Stimulated activated CD8-positive, alpha-beta memory T cell treated with anti-CD3 and anti-CD28 coated beads, Interleukin-4, amount 100 ng/mL, for 1 hour (primary cell): ENCODE measurements at places on chromosomes 4 and X.

DNA sequence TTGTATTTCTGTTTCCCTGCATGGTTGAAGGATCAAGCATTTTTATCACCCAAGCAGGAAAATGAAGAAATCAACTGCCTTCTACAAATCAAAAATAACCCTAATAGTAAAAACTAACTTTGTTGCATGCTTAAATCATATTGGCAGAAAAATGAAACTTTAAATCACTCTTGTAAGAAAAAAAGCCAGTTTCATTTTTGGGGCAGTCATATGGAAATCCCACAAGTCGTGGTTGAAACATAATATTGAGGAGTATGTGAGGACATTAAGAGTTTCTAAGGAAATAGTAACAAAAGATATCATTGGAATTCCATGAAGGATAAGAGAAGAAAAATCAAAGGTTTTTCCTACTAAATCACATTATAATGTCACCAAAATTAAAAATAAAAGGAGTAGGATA is 8.4 kb downstream of the TEC start:
- no peak for DNase-seq

- no peak for DNase-seq
Observed at GRCh38 chrX:77415882-77416281, 31.3 kb upstream of the FGF16 start.

DNA sequence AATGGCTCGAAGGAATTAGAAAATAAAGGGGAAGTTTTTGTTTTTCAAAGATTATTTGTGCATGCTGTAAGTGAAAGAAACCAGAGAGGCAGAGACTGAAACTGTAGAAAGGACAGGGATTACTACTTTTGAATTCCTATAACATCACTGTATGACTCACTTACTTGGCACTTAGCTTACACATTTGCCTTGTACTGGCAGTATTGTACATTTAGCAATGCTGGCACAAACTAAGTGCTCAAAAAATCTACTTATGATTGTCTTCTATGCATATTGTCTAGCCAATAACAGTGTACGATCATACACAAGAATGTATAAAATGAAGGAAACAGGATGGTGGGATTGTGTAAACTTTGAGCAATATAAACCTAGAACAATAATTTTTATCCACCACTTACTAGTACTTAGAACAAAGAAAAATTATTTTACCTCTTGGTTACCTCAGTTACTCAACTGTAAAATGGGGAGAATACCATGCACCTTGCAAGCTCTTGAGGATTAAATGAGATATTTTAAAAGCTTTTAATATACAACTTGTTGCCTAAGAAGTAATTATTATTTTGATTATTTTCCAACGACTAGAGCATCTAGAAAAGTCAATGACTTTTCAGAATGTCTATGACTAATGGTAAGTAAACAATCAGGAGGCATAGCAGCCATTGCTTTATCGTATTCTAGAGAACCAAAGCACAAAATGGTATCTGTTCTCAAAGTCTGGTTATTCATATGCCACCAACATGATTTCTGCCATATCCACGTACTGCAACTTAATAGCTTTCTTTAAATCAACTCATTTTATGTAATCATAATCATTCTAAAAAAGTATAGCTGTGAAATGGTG is 4.7 kb downstream of the FAM120C start:
- DNase-seq = no peak

DNA sequence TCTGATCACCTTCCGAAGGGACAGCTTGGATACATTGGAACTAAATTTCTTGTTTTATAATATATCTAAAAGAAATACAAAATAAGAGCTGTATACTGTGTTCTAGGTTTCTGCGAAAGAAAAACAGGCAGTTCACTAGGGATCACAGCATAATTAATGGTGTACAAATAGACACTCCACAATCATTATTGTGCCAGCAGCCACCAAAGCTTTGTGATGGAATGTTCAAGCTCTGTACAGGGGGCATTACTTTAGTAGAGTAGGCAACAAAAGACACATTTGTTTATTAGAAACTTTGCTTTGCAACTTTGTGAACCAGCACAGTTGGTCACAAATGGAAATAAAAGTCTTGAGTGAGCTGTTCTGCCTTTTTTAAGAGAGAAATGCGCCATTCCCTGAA is 49.3 kb downstream of the SGMS2 start:
- no peak for DNase-seq

DNA sequence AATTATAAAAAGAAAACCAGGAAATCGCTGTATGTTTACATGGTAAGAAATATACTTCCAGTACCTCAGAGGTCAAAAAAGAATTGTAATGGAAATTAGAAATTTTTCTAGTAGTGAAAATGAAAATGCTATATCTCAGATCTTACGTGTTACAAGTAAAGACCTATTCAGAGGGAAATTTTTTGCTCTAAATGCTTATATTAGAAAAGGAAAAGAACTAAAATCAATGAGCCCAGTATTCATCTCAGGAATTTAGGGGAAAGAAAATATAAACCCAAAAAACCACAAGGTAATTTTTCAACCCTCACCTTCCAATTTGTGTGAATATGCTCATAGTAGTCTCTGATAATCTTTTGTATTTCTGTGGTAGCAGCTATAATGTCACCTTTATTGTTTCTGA is 145.6 kb downstream of the RAP1GDS1 start:
- no peak for DNase-seq

- DNase-seq = no peak
Observed at GRCh38 chrX:153671589-153672530, 1.8 kb downstream of the PNCK start.

DNA sequence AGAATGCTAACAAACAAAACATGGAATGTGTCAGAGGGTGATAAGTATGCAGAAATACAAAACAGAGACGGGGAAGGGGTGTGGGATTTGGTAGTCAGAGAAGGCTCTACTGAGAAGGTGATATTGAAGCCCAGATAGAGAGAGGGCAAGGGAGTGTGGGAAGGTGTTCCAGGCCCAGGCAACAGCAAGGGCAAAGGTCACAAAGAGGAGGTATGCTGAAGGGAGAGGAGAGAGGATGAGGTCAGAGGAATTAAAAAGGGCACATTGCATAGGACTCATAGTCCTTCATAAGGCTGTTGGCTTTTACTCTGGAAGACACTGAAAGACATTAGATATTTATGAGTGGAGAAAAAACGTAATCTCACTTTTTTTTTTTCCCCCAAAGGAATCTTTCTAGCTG is 82.6 kb upstream of the TNIP3 start:
- no peak for DNase-seq

DNA sequence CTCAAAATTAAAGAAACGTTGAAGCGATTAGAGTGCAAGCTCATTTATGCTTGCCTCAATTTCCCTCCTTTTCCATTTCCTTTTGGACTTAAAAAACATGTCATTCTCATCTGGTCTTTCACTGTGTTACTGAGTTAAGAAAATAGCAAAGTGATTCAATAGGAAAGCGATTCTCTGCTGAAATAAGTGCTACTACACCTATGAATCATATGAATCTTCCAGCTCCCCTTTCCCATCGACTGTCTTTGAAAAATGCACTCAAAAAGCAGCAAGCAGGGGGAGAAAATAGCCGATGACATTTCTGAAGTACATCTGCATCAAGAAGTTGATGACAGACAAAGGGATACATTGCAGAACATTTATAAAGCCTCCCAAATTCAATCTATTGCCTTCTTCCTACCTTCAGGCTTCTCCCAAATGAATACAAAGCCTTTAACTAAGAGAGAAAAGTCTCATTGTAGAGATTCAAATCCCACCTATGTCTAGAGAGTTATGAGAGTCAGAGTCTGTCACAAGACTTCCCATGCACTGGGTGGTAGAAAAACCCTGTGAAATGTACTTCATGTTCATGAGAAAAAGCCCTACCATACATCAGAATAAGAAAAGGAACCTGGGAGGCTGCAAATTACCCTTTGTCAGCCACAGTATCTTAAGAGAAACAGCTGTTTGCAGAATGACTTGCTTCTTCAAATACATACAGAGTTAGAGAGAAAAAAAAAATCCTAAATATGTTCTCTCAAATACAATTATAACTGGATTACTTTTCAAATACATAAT is 78.9 kb downstream of the MBNL3 start:
- DNase-seq = no peak

DNA sequence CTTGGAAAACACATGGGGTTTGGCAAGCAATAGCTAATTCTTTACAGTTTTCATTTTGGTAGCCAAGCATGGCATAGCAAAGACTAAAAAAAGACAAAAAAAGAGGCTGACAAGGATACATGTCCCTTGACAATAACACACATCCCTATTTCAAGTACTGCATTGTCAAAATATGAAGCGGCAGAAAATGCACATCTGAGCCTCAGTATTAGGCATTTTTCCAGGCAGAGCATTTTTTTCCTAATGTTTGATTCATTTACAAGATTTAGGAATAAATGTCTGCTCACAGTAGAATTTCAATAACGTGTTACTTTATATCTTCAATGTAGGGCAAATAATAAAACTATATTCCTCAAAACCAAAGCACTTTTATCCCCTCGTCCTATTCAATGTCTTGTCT is 216.3 kb upstream of the PCDH18 start:
- DNase-seq = no peak

- DNase-seq = no peak
Observed at GRCh38 chr4:153061971-153062370, 125.8 kb downstream of the FHDC1 start.

DNA sequence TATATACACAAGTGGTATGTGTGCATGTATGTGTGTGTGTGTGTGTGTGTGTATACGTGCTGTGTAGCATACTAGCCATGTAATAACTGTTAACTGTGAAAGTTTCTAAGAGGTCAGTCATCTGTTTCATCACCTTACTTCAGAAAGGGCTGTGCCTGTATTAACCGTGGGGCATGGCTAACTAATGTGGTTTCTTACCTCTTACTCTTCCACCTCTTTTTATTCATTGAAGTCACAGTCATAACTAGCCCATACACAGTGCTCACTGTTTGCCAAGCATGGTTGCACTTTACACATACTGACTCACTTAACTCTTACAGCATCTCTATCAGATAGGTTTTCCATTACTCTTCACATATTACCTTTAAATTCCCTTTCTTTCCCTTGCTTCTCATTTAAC is 23.7 kb upstream of the LRAT start:
- DNase-seq = no peak
